HAP-1 (cell line): ENCODE measurements at places on chromosomes 6 and 20.

DNA sequence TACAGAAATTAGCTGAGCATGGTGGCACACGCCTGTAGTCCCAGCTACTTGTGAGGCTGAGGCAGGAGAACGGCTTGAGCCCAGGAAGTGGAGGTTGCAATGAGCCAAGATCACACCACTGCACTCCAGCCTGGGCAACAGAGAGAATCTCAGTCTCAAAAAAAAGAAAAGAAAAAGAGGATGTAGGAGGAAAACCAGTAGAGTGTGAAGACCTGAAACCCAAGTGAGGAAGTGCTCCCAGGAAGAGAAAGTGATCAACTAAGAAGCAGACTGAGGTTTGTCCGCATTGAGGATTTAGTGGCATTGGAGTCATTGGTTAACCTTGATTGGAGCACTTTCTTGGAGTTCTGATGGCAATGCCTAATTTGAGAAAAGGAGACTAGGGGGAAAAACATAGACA, 20.6 kb upstream of the TASP1 start:
- no peak for DNase-seq

GRCh38 chr20:50121858-50122271, 8.9 kb upstream of the UBE2V1 start:
- DNase-seq: no peak

DNA sequence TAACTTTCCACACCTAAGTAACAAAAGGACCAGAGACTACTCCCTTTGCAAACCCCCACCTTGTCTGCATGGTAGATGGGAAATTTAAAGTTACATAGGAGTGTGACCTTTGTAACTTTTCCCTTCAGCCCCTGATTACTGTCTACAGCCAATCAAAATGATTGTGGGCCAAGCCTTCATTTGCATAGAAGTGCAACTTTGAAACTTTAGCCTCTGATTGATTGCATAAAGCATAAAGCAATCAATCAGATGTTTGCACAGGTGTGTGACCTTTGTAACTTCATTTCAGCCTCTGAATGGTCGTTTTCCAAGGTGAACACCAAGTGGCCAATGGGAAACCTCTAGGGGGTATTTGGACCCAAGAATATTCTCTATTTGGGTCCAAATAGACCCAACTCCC, 46.1 kb downstream of the PRKN start:
- no peak for DNase-seq

- peak; percentile 77 for DNase-seq
Measured at GRCh38 chr6:135129136-135129856, 51.8 kb upstream of the MYB start.

- no peak for DNase-seq
Measured at GRCh38 chr6:153309651-153310050, 178.6 kb upstream of the RGS17 start.

DNA sequence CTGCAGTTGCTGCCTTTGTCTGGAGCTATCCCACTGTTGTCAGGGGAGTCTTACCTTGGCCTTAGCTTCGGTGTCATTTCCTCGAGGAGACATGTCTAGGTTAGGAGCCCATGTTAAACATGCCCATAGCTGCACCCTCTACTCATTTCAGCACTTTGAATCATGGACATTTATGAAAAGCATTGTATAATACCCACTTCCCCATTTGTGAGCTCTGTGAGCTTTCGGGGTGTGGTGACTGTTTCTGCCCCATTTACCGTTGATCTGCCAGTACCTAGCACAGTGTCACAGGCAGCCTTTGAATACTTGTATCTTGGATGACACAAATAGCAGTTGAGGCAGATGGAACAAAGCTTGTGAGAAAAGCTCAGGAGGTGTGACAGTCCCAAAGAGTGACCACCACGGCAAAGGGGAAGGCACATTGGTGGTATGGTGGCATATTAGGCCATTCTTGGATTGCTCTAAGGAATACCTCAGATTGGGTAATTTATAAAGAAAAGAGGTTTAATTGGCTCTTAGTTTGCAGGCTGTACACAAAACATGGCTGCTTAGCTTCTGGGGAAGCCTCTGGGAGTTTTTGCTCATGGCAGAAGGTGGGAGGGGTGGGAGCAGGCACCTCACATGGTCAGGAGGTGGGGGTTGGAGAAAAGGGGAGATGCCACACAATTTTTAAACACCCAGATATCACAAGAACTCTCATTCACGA, 42.0 kb downstream of the JARID2 start:
- DNase-seq: no peak

GRCh38 chr6:2028457-2029038, 216.9 kb downstream of the GMDS start:
- no peak for DNase-seq

DNA sequence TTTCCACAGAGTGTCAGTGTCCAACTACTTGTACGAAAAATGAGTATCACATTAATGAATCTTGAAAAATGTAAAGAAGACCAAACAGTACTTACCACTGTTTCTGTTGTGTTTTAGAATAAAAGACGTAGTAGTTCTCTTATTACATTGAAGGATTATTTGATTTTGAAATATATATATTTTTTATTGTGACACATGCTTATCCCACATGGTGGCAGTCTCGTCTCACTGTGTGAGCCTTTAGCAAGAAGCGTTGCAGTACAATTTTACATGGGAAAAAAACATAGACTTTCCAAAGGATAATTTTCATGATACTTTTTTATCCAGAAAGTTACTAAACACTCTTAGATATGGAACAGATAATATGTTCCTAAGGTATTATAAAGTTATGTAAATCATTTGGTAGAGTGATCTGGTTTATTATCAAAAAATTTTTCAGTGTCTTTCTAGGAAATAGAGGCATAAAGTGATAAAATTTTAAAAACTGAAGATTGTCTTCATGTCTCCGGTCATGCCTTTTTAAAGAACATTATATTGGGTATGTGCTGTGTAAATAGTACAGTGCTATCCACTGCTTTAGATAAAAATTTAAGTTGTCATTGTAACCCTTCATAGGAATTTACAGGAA, 117.5 kb upstream of the SAMD5 start:
- peak; percentile 36 for DNase-seq

- DNase-seq: no peak
Measured at GRCh38 chr6:30129265-30130178, 6.4 kb upstream of the TRIM40 start.

DNA sequence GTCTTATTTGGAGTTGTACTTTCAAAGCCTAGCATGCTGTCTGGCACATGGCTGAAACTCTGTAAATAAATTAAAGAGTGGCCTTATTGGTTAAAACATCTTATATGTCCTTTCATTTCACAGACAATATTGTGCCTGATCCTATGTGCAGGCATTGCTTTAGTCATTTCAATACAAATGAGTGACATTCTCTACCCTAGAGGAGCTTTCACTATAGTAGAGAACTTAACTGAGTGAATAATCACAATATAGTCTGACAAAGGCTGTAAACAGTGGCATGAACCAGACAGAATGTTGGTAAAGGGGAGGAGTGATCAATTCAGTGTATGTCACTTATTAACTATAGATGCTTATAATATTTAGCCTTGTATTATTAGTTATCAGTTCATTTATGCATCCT, 481.8 kb downstream of the TFAP2B start:
- no peak for DNase-seq
